ENCODE measurements at places on chromosomes 5 and 9. TPM values are rescaled to one million over a fixed set of nuclear protein-coding genes. Genes with fewer than 3 reads are reported as not detected.

GRCh38 chr9:114818178-114818577, 12.3 kb upstream of the TNFSF15 start:
- H3K36me3 ChIP-seq = no peaks in the 10 kb centered on the region
- no peaks in the 10 kb centered on the region for H3K4me1 ChIP-seq
- no peak for DNase-seq
- no peak overlapping the region for H3K27ac ChIP-seq
- no peak overlapping the region for H3K4me3 ChIP-seq

DNA sequence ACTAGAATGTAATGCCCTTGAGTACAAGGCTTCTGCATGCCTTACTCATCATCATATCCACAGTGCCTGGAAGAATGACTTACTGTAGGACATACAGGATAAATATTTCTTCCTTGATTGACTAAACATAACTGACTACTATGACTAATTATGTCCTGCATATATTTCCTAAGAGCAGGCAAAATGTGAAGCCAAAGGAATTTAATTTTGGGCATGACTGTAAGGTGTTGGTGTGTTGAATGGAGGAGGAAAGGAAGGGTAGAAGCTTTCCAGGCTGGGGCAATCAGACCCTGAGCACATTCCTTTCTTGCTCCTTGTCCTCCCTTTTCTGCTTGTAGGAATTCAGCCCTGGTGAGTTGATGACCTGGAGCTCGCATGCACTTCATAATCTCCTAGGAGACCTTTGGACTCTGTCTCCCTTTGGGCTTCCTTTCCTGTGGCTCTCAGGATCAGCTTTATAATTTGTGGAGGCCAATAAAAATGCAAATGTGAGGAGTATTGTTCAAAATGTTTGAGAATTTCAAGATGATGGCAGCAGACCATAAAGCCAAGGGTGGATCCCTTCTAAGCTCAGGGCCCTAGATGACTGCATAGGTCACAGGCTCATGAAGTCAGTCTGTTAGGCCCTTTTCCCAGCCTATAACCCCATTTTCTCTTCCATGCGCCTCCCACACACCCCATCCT, 174.0 kb downstream of the HMHB1 start:
- H3K4me1 ChIP-seq = no peaks in the 10 kb centered on the region
- no peak overlapping the region for H3K27ac ChIP-seq
- DNase-seq = no peak
- H3K36me3 ChIP-seq = no peaks in the 10 kb centered on the region

The NPR3 gene
- polyA plus RNA-seq = not detected

The KDM4C gene
- 36.3 TPM for polyA plus RNA-seq
